ENCODE measurements at places on chromosomes 7 and 10.

GRCh38 chr7:12802070-12802469, 114.6 kb downstream of the ARL4A start:
- no peak for DNase-seq

GRCh38 chr7:50304911-50305582, 531 bp downstream of the IKZF1 start:
- DNase-seq = no peak

- no peak for DNase-seq
These were observed 106.8 kb downstream of the UBE2H start for GRCh38 chr7:129845972-129846327.

DNA sequence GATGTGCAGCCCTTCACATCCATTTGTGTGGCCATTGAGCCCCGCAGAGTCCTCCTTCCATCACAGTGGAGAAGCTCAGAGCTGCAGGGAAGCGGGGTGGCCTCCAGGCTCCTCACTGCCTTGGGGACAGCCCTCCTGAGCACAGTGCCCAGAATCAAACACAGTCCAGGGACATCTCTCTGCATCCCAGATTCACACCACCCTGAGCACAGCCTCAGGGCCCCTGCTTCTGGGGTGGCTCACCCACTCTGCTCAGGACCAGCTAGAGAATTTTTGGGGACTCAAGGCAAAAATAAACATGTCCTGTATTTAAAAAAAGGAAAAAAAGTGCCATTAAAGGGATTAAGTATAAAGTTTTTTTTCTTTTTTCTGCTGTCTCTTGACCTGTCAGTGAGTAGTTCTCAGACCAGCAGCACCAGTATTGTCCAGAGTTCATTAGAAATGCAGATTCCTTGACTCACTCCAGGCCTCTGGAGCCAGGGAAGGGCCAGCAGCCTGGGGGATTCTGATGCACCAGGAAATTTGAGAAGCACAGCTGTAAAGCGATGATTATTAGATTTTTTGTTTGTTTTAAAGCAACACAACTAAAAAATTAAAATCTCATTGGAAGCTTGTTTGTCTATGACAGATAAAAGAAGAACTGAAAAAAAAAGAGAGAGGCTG, 61.6 kb downstream of the ARHGAP22 start:
- DNase-seq = no peak

DNA sequence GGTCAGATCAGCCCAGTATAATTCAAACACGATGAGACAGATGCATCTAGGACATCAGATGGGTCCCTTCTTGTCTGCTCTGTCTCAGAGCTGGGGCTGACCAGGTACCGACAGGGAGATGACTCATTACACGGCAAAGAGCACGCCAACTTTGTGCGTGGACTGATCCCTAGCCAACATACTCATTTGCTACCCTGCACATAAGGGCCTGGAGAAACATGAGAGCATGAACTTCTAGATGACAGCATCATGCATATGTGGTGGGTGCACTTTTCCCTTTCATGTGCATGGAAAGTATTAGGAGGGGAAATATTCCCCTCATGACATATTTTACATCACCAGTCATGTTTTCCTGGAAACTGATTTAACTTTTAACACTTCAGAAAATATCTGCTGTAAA, 35.1 kb upstream of the NPVF start:
- no peak for DNase-seq

DNA sequence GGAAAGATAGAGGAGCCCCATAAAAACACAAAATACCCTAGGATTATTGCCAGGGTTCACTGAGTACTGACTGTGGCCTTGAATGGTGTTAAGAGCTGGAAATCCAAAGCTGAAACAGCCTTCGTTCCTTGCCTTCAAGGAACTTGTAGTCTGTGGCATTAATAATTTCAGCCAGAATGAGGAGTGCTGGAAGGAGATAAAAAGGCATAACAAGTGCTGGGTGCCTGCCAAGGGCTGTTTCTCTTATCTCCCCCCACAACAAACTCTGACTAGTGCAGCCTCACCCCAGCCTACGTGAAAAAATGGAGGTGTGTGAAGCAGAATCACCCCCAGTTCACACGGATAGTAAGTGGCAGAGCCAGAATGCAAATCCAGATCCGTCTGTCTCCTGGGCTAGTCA, 199.1 kb upstream of the LYZL2 start:
- DNase-seq = no peak

DNA sequence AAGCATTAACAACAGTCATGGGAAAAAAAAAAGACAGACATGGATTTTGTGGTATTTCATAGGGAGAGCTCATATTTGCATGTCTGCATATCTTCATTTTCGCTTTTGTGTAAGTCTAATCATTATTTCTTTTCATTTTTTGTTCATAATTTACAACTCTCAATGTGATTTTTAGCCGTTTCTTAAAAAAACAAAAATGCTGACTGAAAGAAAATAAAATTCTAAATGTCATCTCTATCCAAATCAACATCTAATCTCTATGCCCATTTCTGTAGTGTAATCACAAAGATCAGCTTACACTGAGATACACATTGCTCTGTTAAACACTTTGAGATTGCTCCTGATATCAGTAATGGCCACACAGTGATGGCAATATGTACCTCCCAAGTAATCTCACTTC, 29.2 kb downstream of the CHRM2 start:
- no peak for DNase-seq

- DNase-seq = no peak
These were observed 106.3 kb downstream of the INSYN2A start for GRCh38 chr10:127090138-127090537.

DNA sequence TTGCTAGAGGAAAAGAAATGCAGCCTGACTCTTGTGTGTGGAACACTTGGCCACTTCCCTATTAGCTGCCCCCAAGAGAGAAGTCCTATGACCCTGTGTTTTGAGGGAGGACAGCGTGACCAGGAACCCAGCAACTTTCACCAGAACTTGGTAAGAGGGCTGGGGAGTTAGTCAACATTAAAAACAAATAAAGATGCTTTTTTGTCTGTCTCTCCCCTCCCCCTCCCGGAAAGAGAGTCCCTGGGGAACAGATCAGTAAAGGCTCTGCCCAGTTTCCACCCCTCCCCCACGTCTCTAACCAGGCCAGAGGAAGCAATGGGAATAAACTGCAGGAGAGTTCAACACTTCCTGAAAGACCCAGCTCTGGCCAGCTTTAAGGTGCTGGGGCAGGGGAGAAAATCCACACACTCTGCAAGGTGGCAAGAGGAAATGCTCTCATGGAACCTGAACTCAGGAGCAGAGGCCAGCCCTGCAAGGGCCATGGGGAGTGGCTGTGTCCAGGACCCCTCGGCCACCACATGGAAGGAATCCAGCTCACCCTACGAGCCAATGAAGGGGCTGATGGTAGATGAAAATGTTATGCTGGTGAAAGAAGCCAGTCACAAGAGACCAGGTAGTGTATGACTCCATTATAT, 21.5 kb downstream of the SH3PXD2A start:
- no peak for DNase-seq

DNA sequence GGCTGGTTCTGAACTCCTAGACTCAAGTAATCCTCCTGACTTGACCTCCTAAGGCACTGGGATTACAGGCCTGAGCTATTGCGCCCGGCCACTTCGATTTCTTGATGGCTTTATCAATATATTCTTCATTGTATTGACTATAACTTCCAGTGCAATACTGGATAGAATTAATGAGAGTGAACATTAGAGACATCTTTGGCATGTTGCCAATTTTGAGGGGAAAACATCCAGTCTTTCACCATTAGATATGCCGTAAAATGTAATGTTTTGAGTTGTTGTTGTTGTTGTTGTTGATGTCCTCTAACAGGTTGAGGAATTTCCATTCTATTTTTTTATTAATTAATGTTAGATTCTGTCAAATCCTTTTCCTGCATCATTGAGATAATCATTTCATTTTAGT, 578.9 kb downstream of the ZWINT start:
- no peak for DNase-seq

DNA sequence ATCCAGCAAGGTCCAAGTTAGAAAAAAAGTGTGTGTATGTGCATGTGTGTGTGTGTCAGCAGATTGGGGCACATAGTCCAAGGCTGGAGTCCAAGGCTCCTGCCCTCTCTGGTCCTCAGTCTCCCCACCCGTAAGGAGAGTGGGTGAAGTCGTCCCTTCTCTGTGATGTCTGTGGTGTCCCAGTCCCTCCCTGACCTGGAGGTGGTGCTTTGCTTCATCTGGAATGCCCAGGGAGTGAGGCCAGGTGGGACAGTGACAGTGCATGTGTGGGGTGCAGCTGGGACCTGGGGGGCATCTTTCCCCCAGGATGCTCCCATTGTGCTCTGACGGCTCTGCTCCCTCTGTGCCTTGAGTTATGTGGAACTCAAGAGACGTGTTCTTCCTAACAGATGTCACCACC, 18.0 kb downstream of the AQP1 start:
- no peak for DNase-seq

DNA sequence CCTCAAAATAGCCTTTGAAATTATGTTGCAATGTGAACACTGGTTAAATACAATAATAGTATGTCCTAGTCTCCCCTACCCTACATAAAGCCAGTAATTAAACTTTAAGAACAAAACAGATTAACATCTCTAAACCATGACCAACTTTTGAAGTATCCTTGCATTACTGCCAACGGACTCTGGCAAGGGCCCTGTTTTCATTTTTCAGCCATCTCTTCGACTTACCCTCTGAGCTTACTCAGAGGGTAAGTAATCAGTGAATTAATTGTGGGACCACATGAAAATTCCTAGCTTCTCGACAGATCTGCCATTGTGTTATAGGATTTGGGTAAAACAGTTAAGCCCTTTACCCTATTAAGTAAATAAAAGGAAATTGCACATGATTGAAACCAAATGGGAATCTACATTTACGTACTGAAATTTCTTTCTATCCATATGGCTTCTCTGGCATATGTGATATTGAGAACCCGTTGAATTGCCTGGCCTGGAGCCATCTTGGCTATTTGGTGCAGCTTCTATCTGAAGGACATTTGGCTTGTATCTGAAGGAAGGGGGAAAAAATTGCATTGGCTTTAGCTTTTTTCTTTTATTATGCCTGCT, 39.6 kb downstream of the DYNC1I1 start:
- DNase-seq = no peak

DNA sequence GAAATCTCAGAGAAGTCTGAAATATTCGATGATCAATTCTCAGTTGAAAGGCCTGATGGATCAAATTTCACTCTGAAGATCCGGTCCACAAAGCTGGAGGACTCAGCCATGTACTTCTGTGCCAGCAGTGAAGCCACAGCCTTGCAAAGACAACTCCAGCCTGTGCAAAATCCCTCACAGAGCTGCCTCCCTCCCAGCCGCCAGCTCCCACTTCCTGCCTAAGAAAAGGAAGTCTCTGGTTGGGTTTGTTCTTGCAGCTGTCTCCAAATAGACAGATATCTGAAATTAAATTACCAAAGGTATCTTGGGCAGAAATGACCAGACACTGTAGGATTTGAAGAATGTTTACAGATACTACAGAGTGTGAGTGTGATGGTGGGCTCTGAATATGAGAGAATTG, 43.4 kb upstream of the PRSS58 start:
- no peak for DNase-seq

GRCh38 chr10:62479523-62479922, 105.4 kb downstream of the ZNF365 start:
- no peak for DNase-seq

DNA sequence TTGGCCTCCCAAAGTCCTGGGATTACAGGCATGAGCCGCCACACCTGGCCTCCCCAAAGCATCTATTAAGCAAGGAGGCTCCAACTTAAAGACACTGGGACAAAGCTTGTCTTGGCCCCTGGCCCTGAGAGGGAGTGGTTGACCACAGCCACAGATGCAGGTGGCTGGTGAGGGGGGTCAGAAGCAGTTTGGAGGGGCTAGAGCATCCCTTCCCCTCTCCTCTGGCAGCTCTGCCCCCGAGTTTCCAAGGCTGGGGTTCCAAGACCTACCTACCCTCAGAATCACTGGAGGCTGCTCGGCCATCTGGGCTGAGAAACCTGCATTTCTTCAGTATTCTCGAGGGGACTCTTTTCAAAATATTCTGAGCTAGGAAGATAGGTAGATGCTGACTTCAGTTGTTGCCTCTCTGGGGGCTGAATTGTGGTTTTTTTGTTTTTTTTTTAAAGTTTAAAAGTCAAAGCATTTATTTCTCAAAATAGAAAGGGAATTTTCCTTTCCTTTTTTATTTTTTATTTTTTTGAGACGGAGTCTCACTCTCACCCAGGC, 32.6 kb downstream of the DDIT4 start:
- no peak for DNase-seq

DNA sequence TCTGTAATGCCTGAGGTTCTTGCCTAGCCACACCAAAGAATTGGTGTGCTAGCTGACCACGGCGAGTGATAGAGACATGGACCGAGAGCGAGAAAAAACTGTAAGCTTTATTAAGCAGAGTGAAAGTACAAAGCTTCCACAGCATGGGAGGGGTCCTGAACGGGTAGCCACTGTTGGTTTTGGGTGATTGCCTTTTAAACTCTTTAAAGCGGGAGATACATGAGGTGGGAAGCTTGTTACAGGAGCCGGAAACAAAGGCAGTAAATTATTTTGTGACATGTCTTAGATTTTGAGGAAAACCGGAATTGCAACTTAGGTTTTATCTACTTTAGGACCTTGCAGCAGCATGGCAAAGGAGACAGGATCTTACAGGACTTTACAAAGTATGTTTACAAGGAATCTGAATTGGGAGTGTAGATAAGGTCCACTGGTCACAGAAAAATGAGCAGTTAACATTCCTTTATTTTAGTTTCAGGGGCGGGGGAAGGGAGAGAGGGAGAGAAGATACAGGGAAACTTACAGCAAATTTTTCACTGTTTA, 252.7 kb upstream of the MBL2 start:
- no peak for DNase-seq

- DNase-seq = no peak
These were observed 20.4 kb upstream of the KNDC1 start for GRCh38 chr10:133139551-133140065.

DNA sequence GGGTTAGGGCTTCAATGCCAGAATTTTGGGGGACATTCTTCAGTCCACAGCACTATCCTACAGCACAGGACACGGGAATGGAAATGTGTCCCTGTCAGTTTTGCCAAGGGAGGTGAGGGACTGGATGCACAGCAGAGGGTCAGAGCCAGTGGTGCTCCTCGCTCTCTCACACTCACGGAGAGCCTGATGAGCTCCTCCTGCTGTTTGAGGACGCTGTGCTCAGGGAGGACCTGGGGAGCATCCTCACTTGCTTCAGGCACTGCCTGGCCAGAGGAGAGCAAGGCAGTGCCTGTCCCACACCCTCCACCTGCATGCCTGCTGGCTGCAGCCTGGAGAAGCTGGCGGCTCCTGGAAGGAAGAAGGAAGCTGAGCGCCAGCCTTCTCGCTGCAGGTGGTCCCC, 58.6 kb downstream of the RAMP3 start:
- DNase-seq = no peak

Measured in NCI-H2107 (cell line).